ENCODE measurements at places on chromosomes 1 and 21. TPM values are rescaled to one million over a fixed set of nuclear protein-coding genes. Genes with fewer than 3 reads are reported as not detected.

Gene CYP4X1
- 12.5 TPM for total RNA-seq

Gene S100A9
- not detected for total RNA-seq

Gene MEX3A
- 91.8 TPM for total RNA-seq

Gene GPA33
- total RNA-seq = 0.47 TPM

Gene ASPM
- total RNA-seq = 12.0 TPM

Gene DUSP23
- total RNA-seq = 28.8 TPM

Gene LY9
- total RNA-seq = not detected

Measured in endodermal cell (in vitro differentiated cells).